Dermis blood vessel endothelial cell (primary cell): ENCODE measurements at places on chromosomes 11 and 22. TPM values are rescaled to one million over a fixed set of nuclear protein-coding genes. Genes with fewer than 3 reads are reported as not detected.

DNA sequence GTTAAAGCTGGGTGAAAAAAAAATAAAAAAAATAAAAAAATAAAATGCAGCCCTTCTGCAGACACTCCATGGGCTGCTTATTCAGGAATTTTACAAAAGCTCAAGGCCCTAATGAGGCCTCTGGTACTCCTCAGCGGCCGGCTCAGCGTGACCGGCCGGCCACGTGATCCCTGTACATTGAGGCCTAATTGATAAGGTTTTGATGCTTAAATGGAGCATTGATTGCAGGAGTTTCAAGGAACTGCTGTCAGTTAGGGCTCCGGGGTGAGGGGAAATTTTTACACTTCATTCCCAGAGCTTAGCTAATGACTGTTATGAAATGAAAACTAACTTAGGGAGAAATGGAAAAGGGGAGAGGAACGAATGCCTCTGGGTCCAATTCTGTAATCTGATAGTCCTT, 368.8 kb upstream of the KIRREL3 start:
- DNase-seq: no peak

- no peak for DNase-seq
Observed at GRCh38 chr11:93051186-93051585, 81.7 kb downstream of the MTNR1B start.

GRCh38 chr11:15929371-15929901, 426.9 kb downstream of the SOX6 start:
- DNase-seq: no peak

GRCh38 chr22:31488988-31489617, 539 bp downstream of the EIF4ENIF1 start:
- DNase-seq: peak; percentile 54

DNA sequence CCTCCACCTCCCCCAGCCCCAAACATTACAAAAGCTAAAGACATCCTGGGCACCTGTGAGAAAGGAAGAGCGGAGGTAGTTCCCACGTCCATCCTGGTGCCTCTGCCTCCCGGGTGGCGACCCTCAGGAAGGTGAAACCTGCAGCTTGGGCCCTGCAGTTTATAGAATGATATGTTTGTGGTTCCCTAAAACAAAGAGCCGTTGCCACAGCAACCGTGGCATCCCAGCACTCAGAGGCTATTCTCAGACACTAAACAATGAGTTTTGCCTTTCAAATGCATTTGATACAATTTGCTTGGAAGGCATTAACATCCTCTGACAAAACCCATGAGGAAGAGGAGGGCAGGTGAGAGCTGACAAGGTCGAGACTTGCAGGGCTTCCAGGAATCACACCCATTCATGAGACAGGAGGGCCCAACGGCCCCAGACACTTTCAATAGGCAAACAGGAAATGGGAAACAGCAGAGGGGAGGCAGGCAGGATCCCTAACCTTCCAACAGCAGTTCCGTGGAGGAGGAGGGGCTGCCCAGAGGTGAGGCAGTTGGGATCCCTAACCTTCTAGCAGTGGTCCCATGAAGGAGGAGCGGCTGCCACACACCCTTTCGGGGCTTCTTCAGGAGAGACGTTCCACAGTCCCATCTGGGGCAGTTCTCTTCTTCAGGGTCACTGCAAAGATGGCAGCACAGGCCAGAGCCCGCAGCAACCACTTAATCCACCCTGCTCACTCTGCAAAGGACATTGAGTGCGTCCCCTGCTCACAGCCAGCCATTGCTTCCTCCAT, 379.2 kb downstream of the SHANK2 start:
- no peak for DNase-seq

GRCh38 chr11:63623513-63624140, 9.4 kb upstream of the PLAAT3 start:
- DNase-seq: no peak

DNA sequence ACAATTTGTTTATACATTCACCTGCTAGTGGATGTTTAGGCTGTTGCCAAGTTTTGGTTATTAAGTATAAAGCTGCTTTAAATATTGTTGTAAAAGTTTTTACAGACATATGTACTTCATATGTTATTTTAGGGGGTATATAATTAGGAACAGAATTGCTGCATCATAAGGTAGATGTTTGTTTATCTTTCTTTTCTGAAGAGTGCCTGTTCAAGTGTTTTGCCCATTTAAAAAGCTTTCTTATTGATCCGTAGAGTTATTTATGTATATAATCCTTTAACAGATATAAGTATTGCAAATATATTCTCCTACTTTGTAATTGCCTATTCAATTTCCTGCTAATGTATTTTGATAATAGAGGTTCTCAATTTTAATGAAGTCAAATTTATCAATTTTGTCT, 11.3 kb upstream of the CCDC81 start:
- no peak for DNase-seq

DNA sequence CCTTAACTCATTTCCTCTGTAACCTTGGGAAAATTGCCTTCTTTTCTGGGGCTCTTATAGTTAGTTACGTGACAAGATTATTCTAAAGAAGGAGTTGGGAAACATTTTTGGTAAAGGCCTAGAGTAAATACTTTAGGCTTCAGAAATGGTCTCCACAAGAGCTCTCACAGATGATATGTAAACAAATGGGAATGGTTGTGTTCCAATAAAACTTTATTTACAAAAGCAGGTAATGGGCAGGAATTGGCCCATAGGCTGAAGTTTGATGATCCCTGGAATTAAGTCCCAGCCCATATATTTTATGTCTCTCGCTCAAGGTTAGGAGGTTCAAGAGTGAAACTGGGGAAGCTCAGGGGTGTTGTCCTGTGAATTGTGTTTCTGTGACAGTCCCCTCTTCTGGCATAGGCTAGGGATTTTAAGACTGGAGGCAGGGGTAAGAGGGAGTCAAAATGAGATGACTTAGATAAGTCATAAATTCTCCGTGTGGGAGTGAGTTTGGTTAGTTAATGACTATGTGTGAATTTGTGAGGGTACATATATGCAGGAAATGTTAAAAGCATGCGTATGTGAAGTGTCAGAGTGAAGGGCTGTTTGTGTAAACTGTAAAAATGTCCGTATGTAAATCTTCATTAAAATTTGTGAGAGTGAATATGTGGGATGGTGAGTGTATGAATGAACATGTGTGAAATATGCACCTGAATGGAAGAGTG, 7.4 kb upstream of the OR52B4 start:
- no peak for DNase-seq

GRCh38 chr11:35038211-35038928, 100.6 kb upstream of the CD44 start:
- no peak for DNase-seq

GRCh38 chr11:108167624-108168023, 46.3 kb downstream of the ACAT1 start:
- peak; percentile 37 for DNase-seq

- peak; percentile 17 for DNase-seq
Observed at GRCh38 chr11:128375961-128376360, 211.4 kb downstream of the ETS1 start.

GRCh38 chr22:35604621-35605368, 12.3 kb downstream of the MB start:
- no peak for DNase-seq

KCNE3 gene
- 1.1 and 1.5 TPM in 2 replicates for total RNA-seq

GGTLC3 gene
- total RNA-seq: not detected in 2 replicates
